Central memory CD8-positive, alpha-beta T cell (primary cell): ENCODE measurements at places on chromosomes 4 and X.

GRCh38 chrX:22338740-22339139, 66.0 kb downstream of the CBLL2 start:
- no peak for DNase-seq

DNA sequence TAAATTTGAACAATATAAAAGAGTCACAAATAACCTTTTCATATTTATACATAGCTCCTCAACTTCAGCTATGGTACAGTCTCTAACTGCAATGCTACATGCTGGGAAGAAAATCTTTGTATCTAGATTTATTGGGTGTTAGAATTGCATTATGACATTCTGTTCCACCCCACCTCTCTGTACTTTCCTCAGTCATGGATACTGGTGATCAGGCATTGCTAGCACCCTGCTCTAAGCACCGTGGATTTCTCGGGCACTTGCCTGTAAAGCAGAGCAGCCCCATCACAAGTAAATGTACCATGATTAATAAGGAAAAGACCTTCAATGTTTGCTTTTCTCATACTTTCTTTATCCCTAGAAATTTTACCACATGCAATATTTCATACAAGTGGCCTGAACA, 1028.9 kb upstream of the INTU start:
- DNase-seq: no peak

GRCh38 chr4:109005523-109005922, 242.7 kb upstream of the ETNPPL start:
- no peak for DNase-seq

GRCh38 chr4:158777423-158778155, 8.8 kb downstream of the FNIP2 start:
- no peak for DNase-seq

DNA sequence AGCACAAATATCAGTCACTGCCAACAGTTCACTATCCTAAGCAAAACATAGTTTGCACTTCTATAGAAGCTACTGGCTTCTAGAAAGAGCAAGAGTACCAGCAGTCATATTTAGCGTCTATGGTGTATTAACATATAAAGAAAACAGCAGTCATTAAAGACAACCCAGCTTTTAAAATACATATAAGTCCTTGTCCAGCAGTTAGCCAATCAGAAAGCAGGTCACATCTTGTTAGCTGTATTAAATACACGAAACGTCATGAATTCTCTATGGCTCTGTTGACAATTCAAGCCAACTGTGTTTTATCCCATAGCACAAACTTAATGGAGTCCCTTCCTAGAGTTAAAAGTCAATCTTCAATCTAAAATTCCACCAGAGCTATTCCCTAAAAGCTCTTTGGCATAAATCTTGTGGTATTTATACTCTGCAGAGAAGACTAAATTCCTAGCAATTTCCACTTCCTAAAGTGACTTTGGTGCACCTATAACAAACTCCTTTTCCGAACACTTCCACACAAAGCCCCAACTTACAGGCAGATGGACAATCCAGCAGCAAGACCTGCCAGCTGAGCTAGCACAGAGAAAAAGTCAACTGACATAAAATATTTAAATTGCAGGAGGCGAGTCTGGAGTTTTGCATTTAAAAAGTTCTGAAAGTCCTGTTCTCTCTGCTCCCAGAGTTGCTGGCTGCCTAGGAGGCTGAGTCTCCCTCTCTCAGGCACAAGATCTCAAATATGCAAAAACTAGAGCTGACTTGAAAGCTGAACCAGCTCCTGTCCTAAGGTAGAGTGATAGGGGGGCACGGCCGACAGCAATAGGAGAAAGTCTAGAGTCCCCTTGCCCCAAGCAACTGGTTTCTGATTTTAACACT, 1.3 kb downstream of the LDB2 start:
- no peak for DNase-seq

DNA sequence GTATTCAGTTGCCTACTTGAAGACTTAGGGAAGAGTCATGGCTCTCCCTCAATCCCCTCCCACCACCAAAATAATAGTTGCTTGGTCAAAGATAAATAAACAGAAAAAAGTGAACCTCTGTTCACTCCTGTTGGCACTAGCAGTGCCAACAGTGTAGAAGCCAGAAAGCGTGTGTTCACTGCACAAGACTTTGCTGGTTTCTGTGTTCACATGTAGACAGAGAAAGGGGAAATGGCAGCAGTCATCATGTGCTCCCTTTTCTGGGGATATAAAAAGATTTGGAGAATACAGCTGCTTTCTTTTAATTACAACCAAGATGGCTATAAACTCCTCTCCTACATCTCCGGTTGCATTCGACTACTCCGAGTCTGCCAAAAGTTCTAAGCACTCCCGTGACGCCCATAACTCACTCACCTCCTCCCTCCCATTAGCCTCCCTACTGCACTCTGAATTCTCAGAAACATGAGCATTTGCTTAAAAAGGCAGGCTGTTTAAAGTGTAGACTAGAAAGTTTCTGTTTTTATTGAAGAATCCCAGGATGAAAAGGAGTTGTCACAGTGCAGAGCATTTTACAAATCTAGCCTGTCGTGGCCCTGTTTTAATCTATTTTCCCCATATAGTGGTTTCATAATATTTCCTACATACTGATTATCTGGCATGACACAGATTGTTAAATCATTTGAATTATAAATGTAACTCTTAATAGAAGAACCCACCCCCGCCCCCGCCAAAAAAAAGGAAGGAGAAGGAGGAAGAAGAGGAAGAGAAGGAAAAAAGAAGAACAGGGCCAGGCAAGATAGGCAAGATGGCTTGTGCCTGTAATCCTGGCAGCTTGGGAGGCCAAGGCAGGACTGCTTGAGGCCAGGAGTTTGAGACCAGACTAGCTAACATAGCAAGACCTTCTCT, 16.7 kb downstream of the LGI2 start:
- no peak for DNase-seq

GRCh38 chr4:86963697-86964096, 28.9 kb downstream of the AFF1 start:
- DNase-seq: no peak

- DNase-seq: no peak
These were observed 68.0 kb downstream of the RGS12 start for GRCh38 chr4:3360777-3361176.

- DNase-seq: no peak
These were observed 1181.4 kb downstream of the RPA4 start for GRCh38 chrX:98065151-98065550.

GRCh38 chr4:184477201-184477999, 3.0 kb upstream of the IRF2 start:
- DNase-seq: no peak

GRCh38 chr4:13766761-13767540, 139.4 kb upstream of the BOD1L1 start:
- no peak for DNase-seq

DNA sequence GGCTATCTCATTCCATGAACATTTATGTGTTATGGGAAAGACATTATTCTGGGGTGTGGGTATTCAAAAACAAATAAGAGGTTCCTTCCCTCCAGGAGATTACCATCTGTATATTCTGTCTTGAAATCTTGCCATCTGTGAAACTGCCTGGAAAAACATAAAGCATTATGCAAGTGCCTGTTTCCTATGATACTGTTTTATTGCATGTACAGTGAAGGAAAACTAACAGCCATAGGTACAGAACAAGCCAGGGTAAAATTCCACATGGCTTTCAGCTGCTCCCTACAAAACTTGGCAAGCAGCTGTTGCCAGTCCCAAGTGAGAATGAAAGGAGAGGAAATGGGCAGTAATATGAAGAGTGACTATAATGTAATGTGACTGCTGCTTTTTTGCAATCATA, 136.0 kb downstream of the GUCY2F start:
- no peak for DNase-seq

DNA sequence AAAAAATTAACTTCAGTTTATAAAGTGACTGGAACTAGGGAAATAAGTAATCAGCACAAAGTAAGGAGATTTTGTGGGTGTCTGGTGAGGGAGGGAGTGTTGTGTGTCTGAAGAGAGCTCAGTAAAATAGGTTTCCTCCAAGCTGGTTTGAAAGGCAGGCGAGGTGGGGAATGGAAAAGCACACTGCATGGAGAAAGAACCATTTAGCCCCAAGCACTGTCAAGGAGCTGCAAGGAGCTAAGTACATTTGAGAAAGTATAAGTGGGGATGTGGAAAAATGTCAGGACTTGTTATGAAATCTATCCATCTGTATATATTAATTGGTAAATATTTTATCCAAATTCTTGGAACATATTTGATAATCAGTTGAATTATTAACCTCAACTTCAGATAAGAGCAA, 956 bp downstream of the C4orf51 start:
- no peak for DNase-seq

GRCh38 chr4:137608085-137608484, 75.8 kb upstream of the PCDH18 start:
- no peak for DNase-seq

DNA sequence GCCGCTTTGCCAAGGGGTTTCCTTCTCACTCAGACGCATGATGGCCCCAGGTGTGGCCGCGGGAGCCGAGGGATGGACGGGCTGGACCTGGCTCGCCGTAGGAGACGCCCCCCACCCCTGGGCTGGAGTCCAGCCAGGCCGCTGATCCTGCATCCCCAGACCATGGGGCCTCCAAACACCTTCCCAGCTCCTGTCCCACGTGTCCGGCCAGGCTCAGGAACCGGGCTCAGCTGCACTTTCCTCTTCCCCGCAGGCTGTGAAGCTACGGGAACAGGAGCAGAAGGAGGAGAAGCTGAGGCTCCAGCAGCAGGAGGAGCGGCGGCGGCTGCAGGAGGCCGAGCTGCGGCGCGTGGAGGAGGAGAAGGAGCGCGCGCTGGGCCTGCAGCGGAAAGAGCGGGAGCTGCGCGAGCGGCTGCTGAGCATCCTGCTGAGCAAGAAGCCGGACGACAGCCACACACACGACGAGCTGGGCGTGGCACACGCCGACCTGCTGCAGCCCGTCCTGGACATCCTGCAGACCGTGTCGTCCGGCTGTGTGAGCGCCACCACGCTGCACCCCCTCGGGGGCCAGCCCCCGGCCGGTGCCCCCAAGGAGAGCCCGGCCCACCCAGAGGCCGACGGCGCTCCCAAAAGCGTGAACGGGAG, 9.1 kb downstream of the AKAP17A start:
- DNase-seq: no peak

GRCh38 chr4:36815536-36815935, 429.0 kb upstream of the NWD2 start:
- DNase-seq: no peak

GRCh38 chr4:186118582-186118981, 14.1 kb downstream of the FAM149A start:
- DNase-seq: no peak

DNA sequence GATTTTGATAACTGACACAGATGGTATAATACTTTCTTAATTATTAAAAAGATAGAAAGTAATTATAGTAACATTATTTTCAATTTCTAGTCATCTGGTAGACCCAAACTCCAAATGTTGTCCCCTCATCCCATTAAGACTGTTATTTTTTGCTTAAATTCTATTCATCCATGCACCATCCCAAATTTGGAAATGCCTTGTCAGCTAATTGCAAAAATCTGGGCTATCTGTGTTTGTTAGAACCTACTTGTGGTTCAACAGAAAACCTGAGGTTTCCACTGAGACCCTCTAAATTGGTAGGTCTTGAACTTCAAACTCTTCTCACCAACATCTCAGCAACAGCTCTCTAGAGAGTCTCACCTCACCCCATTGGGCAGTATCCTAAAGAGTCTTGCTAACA, 172.2 kb upstream of the ADGRL3 start:
- DNase-seq: no peak

GRCh38 chrX:38452603-38453002, 100.2 kb downstream of the OTC start:
- no peak for DNase-seq

DNA sequence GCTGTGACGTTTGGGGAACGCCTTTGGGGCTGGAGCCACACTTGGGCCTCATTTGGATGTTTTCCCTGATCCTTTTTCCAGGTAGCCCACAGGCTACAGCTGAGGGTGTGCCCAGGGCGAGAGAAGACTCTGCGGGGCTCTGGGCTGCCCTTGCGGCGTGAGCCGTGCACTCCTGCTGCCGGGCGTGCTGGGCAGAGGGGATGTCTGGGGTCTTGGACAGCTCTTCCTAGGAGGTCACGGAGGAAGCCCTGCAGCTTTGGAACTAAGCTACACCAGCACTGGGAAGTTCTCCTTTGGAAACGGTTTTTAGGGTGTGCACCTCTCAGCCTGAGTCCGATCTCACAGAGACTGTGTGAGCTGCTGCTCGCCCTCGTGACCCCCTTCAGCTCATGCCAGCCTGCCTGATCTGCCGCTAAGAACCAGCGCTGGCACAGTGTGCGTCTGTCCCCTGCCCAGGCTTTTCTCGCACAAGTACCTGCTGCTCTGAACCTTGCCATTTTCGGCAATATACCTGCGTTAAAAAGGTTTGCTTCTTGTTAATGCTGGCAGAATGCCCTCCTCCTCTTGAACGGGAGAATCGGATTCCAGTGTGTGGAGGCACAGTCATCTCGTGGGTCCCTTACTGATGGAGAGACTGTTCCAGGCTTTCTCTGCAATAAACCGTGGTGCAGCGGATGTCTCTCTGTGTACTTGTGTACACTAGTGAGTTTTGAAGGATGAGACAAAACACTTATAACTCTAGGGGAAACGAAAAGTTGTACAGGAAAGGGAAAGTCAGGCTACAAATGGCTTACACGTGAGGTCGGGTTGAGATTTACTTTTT, 14.3 kb downstream of the MSANTD1 start:
- DNase-seq: no peak

GRCh38 chrX:68945603-68946228, 116.9 kb downstream of the EFNB1 start:
- DNase-seq: no peak

GRCh38 chrX:149510386-149510785, 5.3 kb upstream of the IDS start:
- no peak for DNase-seq

DNA sequence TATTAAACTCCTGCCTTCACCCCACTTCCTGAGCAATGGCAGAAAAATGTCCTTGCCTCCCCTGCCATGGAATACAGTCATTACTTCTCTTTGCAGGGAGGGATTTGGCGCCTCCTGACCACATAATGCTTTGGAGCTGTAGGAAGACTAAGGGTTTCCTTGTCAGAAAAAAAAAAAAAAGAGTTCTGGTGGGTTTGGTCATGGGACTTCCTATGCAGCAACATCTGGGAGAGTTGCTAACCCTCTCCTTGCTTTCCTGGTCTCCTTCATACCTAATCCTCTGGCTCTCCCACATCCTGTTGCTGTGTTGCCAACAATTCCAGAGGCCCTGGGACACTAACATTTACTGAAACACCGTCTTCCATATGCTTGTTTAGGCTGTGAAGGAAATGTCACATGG, 75.1 kb upstream of the MBNL3 start:
- DNase-seq: no peak

DNA sequence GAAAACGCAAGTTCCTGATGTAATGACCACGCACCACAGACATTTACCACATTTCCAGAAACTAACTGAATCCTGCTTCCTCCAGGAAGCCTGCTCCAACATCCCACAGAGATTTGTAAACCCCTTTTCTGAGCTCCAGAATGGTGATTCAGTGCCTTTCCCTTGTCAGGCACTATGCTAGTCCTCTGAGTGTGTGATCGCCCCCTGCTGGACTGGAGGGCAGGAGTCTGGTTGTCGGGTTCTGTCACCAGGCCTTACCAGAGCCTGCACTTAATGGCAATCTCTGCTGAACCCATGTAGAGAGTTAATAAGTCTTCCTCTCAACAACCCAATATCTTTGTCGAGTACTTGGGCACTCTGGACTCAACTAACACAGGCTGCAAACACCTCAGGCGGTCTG, 14.5 kb upstream of the KDM5C start:
- no peak for DNase-seq

GRCh38 chr4:4618847-4619246, 77.0 kb upstream of the STX18 start:
- no peak for DNase-seq
